NCI-H2081 (cell line): ENCODE measurements at places on chromosomes 2 and 18.
A peak's percentile ranks its signal among the peaks of the same experiment; 100 is the strongest.

DNA sequence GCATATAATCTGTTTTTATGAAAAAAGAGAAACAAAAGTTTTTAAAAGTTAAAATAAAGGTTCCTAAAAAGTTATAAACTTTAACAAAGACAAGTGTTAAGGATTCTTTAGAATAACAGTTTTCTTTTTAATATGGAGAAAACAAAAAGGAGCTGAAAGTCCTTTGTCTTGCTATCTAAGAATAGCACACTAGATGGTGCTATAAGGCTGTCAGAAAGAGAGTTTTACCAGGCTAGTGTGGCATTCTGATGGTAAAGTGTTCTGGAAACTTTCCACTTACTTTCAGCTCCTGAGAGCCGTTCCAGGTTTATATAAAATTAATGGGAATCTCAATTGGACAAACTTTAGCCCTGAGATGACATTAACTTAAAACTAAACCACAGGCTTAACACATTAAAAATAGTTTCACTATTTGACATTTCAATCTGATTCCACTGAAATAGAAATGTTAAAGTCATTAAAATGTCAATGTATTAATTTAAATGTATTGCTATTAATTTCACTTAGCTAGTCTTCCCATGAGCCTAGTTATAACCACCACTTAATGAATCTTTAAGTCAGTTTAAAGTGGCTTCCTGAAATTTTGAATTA, 3.7 kb downstream of the FBXO48 start:
- peak; percentile 11 for DNase-seq

DNA sequence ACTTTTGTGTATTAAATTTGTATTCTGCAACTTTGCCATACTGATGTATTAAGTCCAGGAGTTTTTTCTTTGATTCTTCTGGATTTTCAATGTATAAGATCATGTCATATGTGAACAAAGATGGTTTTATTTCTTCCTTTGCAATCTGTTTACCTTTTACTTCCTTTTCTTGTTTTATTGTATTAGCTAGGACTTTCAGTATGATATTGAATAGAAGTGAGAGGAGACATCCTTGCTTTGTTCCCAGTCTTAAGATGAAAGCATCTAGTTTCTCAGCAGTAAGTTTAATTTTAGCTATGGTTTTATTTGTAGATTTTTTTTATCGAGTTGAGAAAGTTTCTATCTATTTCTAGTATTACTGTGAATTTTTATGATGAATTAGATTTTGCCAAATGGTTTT, 25.5 kb downstream of the VRK2 start:
- DNase-seq, result no peak

GRCh38 chr2:37526323-37526722, 145.1 kb downstream of the CDC42EP3 start:
- no peak for DNase-seq

- peak; percentile 69 for DNase-seq
These were observed 7.6 kb upstream of the CHRNA1 start for GRCh38 chr2:174771631-174772471.

DNA sequence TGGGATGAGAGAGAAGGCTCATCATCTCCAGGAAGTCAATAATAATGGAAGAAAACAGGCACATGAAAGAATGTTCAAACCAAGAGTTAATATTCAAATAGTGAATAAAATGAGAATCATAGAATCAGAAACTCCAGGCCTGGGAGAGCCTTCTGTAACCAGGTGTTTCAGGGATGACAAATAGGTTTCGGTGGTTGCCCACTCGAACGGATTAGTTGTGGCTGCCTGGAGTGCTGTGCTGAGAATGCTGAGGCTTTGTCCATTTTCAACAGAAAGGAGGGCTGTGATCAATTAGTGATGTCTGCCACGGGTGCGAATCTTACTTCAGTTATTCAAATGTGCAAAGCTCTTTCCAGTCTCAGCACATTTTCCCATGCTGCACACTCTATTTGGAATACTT, 227.3 kb downstream of the INSIG2 start:
- DNase-seq, result no peak

DNA sequence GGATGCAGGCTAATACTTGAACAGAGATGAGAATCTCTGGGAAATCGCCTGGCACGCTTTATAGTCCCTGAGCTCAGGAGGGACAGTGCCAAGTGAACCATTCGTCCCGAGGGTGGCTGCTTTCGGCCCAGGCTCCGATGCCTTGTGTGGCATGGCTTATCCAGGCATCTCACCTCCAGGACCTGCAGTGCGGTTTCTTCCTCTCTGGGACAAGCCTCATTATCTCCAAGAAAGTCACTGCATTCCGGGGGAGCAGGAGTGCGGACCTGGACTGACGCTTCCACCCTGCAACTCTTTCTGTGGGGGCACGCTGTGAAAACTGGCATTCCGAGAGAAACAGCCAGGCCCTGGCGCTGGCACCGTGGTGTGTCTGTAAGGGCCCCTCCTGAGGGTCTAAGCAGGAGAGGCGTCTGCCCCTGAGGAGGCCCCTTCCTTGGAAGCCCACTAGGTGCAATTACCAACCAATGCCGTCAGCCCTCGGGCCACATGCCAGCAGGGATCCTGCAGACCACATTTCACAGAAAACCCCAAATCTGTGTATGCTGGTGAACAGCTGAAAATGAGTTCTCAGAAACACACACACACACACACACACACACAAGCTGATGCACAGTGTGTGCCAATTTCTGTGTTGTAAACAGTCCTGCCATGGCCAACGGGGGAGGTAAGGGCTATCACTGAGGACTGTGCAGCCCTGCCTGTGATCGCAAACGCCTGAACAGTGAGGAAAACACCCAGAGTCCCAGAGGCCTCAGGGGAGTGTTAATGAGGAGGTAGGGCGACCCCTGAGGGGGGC, 351.9 kb upstream of the SALL3 start:
- DNase-seq, result no peak

DNA sequence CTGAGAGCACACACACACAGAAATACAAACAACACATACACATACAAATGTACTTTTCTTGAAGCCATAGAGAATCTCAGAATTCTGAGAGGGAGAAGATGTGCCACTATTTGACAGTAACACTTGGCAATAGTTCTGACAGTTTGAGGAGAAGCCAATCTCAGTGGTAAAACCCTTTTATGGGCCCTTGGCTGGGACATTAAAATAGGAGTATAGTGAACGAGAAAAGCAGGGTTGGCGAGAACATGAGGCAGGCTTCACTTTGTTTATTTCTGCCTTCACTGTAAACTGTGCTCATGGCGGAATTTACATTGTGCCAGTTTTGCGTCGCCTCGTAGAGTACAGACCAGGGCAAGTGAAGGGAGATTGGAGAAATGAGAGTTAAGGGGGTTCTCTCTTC, 449.4 kb upstream of the POU3F3 start:
- no peak for DNase-seq

- peak; percentile 15 for DNase-seq
These were observed 5.7 kb downstream of the TCF4 start for GRCh38 chr18:55582325-55582724.

DNA sequence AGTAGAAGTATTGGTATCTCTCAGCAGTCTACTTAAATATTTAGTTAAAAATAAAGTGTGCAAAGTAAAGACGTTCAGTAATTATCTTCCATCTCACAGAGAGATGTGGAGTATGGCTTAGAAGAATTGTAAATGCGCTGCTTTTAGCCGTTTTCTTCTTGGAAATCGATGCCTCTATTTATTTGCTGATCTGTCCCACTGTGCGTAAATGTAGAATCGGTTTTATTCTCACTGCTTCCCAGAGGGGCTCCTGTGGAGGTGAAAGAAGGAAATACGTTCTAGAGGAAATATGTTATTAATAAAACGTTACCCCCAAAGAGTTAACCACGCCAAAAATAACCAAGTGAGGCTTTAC, 1.9 kb downstream of the NPAS2 start:
- no peak for DNase-seq

GRCh38 chr18:6561016-6561415, 146.3 kb upstream of the L3MBTL4 start:
- no peak for DNase-seq

- no peak for DNase-seq
These were observed 159.2 kb upstream of the RAB12 start for GRCh38 chr18:8450013-8450412.

DNA sequence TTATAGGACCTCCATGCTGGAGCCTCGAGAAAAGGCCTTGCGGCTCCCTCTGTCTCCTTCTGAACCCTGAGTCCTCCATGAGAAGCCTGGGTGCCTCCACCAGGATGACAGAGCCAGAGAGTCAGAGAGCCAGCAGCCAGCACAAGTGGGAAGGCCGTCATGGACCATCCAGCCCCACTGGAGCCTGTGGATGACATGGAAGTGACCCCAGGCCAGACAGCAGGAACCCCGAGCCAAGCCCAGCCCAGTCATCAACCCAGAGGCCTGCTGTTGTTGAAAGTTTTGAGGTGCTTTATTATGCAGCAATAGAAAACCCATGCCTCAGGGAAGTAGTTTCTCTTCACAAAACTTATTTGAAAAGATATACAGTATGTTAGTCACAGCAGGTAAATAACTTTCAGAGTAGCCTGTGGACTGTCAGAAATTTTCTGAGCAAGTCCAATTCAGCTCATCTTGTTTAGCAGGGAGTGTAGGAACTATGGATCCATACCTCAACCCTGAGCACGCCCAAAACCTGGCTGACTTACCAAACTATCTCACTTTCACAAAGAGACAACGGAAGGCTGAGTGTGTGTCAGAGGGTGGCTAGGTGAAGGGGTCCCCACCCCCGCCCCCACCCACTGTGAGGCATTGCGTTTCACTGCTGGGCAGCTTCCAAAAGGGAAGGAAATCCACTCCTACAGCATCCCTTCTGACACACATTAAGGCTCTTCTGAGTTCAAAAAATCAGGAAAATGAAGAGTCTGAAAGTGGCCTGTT, 79.9 kb upstream of the NDUFV2 start:
- no peak for DNase-seq

DNA sequence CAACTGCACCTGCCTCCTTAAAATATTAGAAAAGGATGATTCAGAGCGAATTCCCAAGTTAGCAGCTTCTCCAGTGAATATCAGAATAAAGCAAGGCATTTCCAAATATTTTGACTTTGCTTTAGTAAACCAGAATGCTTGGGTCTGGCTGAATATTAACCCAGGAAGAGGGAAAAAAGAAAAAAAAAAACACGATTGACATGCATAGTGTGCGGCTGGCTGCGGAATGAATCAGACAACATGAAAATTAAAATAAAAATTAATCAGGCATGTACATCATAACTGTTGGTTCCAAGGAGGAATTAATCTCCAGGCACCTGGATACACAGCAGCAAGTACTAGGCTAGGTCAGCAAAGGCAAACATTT, 105.8 kb upstream of the NCKAP5 start:
- no peak for DNase-seq

DNA sequence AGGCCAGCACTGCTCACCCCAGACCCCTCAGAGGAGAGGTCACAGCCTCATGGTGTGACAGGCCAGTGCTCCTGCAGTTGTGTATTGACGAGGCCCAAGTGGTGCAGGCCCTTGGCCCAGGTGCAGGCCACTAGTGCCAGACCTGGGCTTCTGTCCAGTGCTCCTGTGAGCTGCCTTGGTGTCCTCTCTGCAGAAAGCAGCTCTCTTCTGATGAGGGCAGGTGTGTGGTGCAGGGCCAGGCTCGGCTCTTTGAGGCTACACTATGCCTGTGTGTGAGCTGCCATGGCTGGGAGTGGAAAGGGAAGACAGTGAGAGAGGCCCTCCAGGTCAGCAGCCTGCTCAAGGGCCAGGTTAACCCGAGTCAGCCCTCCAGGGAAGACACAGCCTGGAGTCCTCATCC, 17.1 kb downstream of the EHD3 start:
- DNase-seq, result no peak

DNA sequence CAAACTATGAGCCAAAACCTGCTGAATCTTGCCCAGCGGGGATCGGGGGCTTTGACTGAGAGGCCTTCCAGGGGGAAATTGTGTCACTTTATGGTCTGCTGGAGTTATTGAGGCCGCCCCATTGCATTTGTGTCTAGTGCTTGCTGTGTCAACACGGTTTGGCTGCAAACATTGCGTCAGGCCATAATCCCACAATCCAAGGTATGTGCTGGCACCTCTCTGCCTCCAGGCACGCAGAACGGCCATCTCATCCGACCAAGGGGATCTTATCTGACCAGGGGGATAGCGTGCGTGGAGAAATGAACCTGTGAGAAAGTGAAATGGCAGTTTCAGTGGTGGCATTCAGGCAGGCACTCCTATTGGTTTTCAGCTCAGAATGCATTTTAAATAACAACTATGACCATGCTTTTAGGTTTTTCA, 18.1 kb upstream of the LYPD6B start:
- DNase-seq, result no peak

DNA sequence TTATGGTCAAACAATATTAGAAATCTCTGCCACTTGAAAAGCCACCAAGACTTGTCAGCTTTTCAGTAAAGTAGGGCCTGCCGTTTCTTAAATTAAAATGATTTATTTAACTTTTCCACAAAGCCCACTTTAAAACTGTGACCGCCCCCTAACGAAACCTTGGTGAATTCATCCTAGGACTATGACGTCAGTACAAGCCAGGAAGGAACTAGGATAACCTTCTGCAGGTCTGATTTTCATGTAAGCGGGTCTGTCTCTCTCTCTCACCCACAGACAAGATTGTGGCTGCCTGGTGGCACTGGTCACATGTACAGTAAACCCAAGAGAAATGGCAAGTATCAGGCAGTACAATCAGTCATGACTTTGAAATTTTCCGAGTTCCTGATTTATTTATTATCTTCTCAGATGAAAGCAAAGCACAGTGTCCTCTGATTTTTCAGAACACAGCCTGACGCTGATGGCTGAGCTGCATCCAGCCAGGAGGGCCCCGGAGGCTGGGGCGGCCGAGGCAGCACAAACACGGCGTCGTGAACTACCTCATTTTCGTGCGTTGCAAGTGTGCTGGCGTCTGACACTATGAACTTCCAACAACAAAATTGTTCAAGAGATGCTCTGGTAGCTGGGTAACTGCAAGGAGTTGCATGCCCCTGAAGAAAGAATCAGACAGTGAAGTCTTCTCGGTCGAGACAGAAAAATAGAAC, 18.9 kb downstream of the SALL3 start:
- DNase-seq, result no peak

GRCh38 chr2:17104454-17104853, 413.8 kb downstream of the RAD51AP2 start:
- DNase-seq, result no peak

- no peak for DNase-seq
These were observed 14.4 kb upstream of the PIK3C3 start for GRCh38 chr18:41940506-41941215.

DNA sequence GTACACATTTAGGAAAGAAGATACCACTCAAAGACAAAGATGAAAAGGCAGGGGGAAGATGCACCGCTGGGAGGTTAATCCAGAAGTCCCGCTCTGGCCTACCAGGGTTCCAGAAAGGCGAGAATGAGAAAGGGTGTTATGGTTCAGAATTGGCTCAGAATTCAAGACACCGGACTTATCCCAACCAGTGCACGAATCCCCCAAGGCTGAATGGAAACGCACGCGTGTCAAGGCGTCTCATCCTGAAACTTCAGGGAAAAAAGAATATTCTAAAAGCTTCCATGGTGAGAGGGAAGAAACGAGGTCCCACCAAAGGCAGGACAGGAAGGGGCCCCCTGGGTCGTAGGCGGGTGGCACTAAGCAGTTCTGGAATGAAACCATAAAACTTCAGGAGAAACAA, 71.9 kb downstream of the SLC66A2 start:
- no peak for DNase-seq
